ENCODE measurements at places on chromosomes 1 and 21.

DNA sequence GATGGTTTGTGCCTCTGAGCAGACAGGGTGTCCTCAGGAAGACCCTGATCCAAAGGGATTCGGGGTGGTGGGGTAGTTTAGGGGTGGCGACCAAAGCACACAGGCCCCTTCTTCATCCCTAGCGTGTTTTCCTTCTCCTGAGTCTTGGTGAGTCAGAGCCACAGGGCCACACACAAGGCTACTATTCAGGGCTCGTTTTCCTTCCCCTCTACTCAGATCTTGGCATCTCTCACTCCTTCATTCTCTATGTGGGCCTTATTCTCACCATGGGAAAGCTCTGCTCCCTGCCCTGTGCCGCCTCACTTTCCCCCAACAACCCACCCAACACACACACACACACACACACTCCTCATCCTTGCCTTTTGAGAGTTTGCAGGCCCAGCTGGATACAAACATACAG, 43.6 kb upstream of the WNT2B start:
- DNase-seq, result peak; percentile 94

- peak; percentile 70 for DNase-seq
Measured at GRCh38 chr1:150281221-150281757, 1.1 kb upstream of the CIART start.

DNA sequence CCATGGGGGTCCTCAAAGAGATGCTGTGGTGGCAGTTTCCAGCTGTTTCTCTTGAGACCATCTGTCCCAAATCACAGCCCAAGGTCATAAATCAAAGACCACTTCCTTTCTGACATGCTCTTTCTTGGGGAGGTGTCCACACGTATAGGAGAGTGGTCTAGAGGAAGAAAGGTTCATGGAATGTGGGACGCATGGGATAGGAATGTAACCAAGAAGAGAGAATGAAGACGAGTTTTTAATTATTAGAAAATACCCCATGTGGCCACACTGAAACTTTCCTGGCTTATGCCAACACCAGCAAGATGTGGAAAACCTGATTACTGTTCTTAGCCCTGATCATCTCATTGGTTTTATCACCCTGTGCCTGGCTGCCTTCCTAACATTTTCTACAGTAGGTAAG, 124.2 kb upstream of the IFFO2 start:
- DNase-seq, result no peak

DNA sequence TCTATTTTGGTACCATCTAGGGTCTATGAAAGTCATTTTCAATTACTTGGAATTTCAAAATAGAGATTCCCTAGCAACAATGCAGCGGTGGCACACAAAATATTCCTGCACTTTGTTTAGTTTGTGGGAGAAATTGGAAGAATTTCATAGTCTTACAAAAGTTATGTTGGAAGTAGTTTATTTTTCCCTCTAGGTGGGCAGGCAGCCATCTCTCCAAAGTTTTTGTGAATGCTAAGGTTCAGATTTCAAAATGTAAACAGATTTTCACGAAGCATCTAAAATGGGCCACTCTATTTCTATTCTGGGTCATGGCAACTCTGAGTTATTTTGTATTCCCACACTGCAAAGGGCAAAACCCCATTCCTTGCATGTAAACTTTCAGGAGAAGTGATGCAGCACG, 8.0 kb downstream of the SMCP start:
- no peak for DNase-seq

DNA sequence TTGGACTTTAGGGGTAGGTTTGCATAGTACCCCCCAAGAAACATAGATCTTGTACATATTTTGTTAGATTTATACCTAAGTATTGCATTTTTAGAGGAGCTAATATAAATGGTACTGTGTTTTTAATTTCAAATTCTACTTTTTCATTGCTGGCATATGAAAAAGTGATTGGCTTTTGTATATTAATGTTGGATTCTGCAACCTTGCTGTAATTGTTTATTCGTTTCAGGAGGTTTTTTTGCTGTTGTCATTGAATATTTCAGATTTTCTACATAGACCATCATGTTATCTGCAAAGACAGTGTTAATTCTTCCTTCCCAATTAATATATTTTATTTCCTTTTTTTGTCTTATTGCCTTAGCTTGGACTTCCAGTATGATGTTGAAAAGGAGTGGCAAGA, 23.0 kb upstream of the EDARADD start:
- no peak for DNase-seq

DNA sequence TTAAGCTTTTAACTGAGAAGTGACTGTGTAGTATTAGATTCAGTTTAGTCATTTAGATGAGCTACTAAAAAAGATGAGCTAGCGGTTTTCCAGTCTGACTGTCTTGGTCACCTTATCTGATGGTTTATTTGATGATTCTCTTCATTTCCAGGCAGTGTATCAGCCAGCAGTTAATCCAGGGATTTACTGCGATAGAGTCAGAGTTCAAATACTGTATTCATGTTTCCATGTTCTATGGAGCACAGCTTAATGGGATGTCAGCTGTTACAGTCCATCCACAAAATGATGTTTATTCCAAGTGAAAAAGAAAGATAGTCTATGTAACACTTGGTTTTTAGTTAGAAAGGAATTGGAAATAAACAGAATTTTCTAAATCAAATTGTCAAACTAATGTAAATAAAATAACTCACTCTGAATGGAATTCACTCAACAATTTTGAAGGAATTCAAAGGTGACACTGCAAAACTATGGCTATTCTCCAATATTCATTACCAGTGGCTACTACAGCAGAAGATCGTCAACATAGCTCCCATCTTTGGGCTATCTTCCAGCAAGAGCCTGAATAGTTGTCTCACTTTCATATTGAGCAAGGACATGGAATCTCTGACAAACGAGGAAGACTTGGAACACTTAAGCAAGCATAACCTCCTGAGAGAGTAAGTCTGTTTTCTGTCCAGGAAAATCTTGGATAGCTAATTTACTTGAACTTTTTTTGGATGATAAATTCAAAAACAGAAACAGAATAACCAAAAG, 54.6 kb upstream of the DPT start:
- DNase-seq, result no peak

DNA sequence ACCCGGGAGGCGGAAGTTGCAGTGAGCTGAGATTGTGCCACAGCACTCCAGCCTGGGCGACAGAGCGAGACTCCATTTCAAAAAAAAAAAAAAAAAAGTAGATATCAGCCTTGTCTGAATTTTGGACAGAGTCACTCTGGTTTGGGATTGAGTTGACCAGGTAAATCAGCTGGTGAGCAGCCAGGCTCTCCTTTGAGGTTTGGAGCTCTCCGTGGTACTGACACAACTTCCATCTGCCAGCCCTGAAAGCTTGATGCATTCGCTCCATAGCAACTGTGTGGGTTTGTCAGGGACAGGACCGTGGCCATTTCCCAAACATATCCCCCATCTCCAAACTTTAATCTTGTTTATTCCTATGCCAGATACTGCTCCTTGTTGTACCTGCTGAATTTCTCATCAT, 155.2 kb downstream of the DMRTA2 start:
- no peak for DNase-seq

GRCh38 chr1:72937905-72938304, 655.6 kb upstream of the NEGR1 start:
- no peak for DNase-seq

- DNase-seq, result no peak
Measured at GRCh38 chr1:41718497-41718896, 200.2 kb downstream of the HIVEP3 start.

- DNase-seq, result peak; percentile 70
Measured at GRCh38 chr1:52916241-52916975, 5.1 kb downstream of the ECHDC2 start.

GRCh38 chr1:207959141-207959825, 48.4 kb upstream of the CD34 start:
- no peak for DNase-seq

DNA sequence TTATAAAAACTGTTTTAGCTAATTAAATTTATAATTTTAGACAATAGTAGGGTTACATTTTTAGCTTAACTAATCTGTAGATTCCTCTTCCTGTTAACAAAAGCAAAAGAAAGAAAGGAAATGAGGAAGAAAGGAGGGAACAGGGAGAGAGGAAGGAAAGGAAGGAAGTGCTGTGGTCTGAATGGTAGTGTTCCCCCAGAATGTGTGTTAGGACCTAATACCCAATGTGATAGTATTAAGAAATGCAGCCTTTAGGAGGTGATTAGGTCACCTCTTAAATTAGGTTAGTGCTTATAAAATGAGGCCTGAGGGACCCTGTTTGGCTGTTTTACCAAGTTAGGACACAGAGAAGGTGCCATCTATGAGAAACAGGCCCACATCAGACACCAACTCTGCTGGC, 136.9 kb upstream of the SAMSN1 start:
- DNase-seq, result no peak

GRCh38 chr1:160519642-160520435, 3.2 kb downstream of the SLAMF6 start:
- no peak for DNase-seq

- peak; percentile 12 for DNase-seq
Measured at GRCh38 chr1:167401260-167401873, 117.0 kb downstream of the CD247 start.

GRCh38 chr1:225670806-225671733, 18.1 kb upstream of the ENAH start:
- peak; percentile 99 for DNase-seq

DNA sequence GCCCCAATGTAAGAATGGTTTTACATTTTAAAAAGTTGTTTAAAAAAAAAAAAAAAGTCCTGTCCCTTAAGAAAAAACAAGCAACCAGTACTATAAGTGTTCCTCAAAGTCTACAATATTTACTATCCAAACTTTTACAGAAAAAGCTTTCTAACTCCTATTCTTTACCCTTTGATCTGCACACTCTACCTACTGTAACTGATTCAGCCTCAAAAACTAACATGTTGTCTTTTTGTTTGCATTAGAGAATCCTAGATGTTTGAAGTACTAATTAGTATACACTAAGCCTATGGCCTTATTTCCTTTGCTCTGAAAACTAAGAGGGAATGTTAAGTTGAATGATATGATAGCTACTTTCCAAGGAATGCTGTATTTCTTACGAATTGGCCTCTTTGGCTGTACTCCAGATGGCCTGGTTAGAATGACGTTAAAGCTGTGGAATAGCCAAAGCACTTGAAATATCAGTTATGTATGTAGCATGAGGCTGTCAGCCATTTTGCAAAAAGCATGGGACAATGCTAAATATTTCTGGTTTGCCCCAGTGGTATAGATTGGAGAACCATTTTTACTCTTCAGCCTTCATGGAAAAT, 234.8 kb downstream of the GPR52 start:
- DNase-seq, result no peak

GRCh38 chr1:71307451-71307850, 226.6 kb upstream of the ZRANB2 start:
- DNase-seq, result peak; percentile 11

DNA sequence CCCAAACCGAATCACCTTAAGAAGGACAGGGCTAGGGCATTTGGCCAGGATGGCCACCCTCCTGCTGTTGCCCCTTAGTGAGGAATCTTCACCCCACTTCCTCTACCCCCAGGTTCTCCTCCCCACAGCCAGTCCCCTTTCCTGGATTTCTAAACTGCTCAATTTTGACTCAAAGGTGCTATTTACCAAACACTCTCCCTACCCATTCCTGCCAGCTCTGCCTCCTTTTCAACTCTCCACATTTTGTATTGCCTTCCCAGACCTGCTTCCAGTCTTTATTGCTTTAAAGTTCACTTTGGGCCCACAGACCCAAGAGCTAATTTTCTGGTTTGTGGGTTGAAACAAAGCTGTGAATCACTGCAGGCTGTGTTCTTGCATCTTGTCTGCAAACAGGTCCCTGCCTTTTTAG, 3.6 kb downstream of the BTG2 start:
- no peak for DNase-seq

DNA sequence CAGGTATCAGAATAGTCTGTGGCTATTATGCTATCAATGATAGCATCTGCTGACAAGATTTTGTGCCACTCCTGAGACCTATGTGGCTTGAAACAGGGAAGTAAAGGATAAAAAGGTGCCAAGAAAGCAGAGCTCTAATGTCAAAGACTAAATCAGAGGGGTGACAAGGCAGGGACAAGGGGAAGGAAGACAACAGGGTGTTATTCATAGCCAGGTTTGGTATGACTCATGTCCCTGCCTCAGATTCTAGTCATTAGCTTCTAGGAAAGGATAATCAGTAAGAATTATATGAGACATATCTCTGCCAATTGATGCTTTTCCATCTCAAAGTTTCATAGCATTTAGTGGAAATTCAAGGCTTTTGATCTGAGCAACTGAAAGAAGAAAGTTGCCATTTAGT, 31.8 kb upstream of the PLD5 start:
- DNase-seq, result no peak

DNA sequence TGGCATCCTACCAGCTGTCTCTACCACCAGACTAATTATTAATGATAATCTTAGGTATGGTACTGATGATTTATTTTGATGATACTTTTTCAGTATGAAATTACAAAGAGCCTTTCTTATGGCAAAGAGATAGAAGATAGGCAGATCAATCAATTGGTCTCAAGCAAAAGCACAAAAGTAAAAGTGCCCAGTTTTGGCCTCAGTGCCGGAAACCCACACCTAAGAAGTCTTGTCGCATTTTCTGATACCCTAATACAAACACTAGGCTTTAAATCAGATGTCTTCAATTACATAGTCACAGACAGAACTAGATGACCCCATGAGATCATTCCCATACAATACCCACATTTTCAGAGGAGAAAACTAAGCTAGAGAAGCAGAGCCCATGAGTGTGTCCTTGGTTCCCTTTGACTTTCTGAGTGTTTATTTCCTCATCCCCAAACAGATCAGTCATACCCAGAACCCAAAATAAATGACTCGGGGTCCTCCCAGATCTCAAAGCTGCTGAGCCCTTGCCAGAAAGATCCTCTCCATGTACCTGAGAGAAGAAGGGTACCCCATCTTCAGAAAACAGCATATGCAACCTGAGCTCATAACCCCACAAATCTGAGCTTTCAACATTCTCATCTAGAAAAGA, 7.7 kb downstream of the ITPKB start:
- DNase-seq, result no peak

GRCh38 chr1:187033693-187034390, 205.1 kb downstream of the PLA2G4A start:
- DNase-seq, result no peak

- DNase-seq, result no peak
Measured at GRCh38 chr1:113859478-113860175, 11.9 kb downstream of the PTPN22 start.

DNA sequence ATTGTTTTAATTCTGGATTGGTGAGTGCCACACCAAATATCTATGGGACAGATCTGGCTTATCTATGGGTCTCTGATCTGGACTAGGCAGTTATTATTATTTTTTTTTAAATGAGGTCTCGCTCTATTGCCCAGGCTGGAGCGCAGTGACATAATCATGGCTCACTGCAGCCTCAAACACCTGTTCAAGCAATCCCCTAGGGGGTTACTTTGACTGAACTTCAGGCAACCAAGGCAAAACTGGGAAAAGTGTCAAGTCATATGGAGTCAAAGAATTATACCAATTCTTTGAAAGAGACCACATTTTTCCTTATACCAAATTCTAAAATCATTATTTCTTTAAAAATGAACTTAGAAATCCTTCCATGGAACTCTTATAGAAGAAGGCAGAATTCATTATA, 129.1 kb upstream of the HOOK1 start:
- DNase-seq, result no peak

GRCh38 chr21:26444646-26445045, 128.4 kb downstream of the CYYR1 start:
- DNase-seq, result no peak

GRCh38 chr1:162168261-162168660, 98.8 kb downstream of the NOS1AP start:
- no peak for DNase-seq

- no peak for DNase-seq
Measured at GRCh38 chr1:224273641-224274040, 56.3 kb downstream of the NVL start.

- DNase-seq, result no peak
Measured at GRCh38 chr1:65813956-65814355, 21.3 kb downstream of the PDE4B start.

Measured in foreskin melanocyte (primary cell).